Endothelial cell of umbilical vein (primary cell): ENCODE measurements at places on chromosomes 11 and 22. TPM values are rescaled to one million over a fixed set of nuclear protein-coding genes. Genes with fewer than 3 reads are reported as not detected.

CALCA gene
- not detected in 2 replicates for total RNA-seq

- no peak for DNase-seq
Observed at GRCh38 chr22:42432020-42432596, at the start of gene NFAM1. Gene NFAM1, minus strand, starts transcription at chr22:42432403. Its CDS starts 46 bp downstream, at chr22:42432357.

- DNase-seq: peak; percentile 88
Observed at GRCh38 chr22:37484480-37485394, 1.4 kb downstream of the MFNG start.

DNA sequence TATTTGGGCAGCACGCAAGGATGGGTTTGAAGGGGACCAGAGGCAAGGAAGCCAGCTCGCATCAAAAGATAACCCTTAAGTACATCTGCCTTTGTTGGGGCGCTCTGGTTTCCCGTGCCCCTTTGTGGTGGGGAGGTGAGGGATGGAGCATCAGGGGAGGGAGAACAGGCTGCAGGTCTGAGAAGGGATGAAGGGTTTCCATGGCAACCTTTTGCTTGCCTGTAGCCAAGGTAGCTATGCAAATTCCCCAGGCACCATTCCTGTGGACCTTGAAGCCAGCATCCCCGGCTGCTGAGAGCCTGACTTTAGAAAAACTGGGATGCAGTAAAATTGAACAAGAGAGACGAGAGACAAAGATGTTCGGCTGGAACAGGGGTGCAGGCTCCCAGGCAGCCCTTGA is 75.7 kb downstream of the SEZ6L start:
- no peak for DNase-seq

DNA sequence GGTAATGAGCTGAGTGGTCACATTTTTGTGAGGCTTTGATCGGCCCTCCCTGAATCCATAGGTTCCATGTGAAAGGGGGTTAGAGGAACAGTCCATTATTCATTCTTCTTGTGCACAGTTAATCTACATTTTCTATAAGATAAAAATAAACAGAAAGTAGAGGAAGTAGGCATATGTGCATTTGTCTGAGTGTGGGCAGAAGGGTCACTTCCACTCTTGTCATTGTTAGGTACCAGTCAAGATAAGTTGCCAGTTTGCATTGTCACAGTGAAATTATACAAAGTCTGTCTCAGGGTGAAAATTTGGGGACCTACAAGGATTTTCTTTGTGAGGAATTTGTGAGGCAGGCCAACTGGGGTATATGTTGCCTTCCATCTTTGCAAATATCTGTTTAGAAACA is 4.6 kb upstream of the APOL4 start:
- no peak for DNase-seq

- no peak for DNase-seq
Observed at GRCh38 chr11:86370171-86370570, 4.5 kb upstream of the CCDC81 start.
